Activated CD8-positive, alpha-beta memory T cell treated with anti-CD3 and anti-CD28 coated beads, Interleukin-2, amount 10 ng/mL, durations not matched to agents 7 days and 5 days (primary cell): ENCODE measurements at places on chromosomes 5 and 9. TPM values are rescaled to one million over a fixed set of nuclear protein-coding genes. Genes with fewer than 3 reads are reported as not detected.

DNA sequence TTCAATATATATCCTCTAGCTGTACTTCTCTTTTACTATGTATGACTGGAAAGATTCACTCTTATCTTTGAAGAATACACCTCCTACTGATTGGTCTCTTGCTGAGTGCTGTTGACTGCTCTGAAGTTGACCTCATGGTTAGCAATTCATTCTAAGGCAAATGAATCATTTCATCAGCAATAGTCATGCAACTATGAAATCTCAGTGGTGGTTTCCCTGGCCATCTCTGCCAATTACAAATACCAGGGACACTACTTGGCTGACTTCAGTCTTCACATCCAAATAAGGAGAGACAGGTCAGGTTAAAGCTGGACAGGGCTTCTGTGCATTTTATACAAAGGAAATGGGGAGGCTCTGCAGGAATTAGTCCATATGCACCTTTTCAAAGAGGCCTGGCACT, 333.5 kb upstream of the ACTBL2 start:
- no peak for DNase-seq

GRCh38 chr5:144369006-144369405, 198.3 kb downstream of the KCTD16 start:
- DNase-seq, result no peak

GRCh38 chr9:116156621-116157314, 3.2 kb downstream of the PAPPA start:
- no peak for DNase-seq

GRCh38 chr9:133705576-133705975, 32.6 kb downstream of the SARDH start:
- DNase-seq, result no peak

DNA sequence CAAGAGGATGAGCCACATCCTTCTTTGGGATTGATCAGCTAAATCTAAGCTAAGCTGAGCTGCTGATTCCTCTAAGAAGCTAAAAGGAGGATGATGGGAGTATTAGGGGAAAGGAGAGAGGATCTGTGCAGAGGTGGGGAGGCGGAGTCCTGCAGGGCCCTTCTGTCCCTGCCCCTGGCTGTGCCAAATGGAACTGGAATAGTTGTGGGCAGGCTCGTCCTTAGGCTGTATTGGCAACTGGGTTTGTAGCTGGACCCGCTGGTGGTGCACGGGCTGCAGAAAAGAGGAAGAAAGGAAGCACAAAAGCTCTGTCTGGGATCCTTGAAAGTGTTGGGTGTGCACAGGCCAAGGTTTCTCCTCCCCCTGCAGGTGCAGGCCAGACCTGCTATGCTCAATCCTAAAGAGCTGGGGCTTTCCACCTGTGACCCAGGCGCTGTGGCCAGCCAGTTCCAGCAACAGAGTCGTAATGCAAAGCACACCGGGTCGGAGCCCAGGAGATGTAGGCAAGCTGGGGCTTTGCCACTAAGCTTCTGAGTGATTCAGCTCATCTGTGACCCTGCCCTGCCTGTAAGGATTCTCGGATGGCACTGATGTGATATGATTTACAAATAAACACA, 9.8 kb downstream of the CLTB start:
- DNase-seq, result no peak

DNA sequence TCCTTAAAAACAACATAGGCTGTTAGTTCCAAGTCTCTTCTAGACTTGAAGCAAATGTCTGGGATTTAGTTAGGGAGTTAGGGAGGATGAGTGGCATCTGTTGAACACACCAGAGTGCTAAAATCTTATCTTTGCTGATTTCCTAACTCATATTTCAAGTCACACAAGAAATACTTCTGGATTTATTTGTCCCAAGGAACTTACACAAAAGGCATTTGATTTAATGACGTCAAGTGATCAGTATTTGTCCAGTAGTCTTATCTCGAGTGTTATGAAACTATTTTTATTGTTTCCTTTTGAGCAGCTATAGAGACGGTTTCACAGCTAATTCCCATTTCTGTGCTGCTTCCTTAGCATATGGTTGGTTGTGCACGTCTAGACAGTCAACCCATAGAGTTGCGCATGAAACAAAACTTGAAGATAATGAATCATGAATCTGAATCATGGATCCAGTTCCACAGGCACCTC, 140.5 kb upstream of the TUT7 start:
- DNase-seq, result no peak

DNA sequence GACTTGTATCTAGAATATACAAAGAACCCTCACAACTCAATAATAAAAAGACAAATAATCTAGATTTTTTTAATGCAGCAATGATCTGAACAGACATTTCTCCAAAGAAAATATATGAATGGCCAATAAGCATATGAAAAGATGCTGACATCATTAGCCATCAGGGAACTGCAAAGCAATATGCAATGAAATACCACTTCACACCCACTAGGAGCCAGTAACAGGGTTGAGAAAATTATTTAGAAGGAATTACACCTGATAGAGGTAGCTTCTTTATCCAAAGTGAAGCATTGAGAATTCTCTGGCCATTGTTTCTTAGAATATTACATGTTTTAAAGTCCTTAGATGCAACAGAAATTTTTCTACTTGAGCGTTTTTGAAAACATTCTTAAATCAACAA, 316.9 kb downstream of the KCNN2 start:
- no peak for DNase-seq

- no peak for DNase-seq
Observed at GRCh38 chr5:179914032-179914755, 6.5 kb upstream of the TBC1D9B start.

Gene PLPPR1
- total RNA-seq, result not detected

Gene TLR4
- total RNA-seq, result not detected

Gene TMEM215
- not detected for total RNA-seq
